Ovary (tissue), 10 donors: ENCODE measurements at places on chromosomes 3 and 15. TPM values are rescaled to one million over a fixed set of nuclear protein-coding genes. Genes with fewer than 3 reads are reported as not detected.
A peak's percentile ranks its signal among the peaks of the same experiment; 100 is the strongest.

GRCh38 chr15:68497206-68497910 lies 65.4 kb upstream of the ITGA11 start:
- DNase-seq, result no peak

DNA sequence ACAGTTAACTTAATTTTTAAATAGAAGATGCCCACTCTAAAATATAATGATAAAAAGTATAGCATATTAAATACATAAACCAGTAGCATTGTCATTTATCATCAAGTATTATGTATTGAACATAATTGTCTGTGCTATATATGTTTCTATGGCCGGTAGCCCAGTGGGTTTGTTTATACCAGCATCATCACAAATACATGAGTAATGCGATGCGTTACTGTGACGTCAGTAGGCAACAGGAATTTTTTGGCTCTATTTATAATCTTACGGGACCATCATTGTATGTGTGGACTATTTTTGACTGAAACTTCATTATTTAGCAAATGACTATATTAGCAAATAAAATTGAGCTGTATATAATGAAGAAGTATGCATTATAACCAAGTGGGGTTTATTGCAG lies 82.1 kb downstream of the FLNB start:
- DNase-seq, result no peak

The SERPINI2 gene
- not detected for polyA plus RNA-seq

The TTC21A gene
- 4.2 TPM for polyA plus RNA-seq

DNA sequence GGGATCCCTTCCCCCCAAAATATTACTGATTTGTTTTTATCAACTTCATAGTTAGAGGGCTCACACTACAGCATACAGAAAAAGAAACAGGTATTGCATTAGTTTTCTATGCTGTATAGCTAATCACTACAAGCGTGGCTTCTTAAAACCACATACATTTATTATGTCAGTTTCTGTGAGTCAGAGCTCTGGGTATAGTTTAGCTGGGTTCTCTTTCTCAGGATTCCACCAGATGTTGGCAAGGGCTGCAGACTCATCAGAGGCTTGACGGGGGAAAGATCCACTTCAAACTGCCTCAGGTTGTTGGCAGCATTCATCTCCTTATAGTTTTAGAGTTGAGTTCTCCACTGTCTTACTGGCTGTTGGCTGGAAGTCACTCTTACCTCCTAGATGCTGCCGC lies 328.0 kb downstream of the NLGN1 start:
- DNase-seq, result no peak

The DNASE1L3 gene
- polyA plus RNA-seq, result 10.3 TPM

DNA sequence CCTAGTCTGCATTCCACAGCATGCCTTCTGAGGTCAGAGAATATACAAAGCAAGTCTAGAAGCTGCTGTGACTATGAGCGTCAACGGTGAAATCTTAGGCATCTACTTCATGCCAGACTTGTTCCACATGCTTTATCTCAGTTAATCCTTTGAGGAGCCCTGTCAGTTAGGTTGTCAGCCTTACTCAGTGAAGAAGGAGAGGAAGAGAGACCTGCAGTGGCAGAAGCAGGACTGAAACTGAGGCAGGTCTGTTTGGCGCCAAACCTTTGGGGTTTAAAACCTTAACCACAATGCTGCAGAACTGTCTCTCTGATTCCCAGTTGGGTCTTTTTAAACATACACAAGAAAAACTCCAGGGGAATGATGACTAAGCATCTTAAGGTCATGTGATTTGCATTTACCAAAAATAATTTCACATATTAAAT lies 139.0 kb upstream of the LIPC start:
- no peak for DNase-seq

The METTL6 gene
- polyA plus RNA-seq, result 15.1 TPM

- peak; percentile 53 for DNase-seq
These were observed 37.5 kb upstream of the CCR4 start for GRCh38 chr3:32913790-32914446.

The PP2D1 gene
- not detected for polyA plus RNA-seq

The CYP1A2 gene
- polyA plus RNA-seq, result not detected

DNA sequence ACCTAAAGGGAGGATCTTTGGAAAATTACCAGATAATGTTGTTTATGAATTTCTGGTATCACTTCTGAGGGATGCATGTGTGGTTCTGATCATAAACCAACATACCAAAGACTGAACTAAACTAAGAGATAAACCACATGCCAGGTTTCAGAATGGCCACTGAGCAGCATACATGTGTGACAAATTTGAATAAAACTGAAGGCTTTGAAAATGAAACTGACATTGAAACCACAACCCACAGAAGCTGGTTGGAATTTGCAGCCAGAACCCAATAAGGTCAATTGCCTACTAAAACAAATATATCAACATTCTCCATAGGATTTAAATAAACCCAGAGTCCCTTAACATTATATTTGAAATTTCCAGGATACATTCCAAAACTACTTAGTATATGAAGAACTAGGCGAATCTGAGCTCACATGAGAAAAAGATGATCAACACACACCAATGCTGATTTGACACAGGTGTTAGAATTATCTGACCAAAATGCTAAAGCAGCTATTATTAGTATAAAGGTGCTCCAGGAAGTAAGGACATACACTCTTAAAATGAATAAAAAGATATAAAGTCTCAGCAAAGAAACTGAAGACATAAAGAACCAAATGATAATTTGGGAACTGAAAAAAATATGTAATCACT lies 125.0 kb downstream of the ZNF280D start:
- DNase-seq, result no peak

The MCF2L2 gene
- polyA plus RNA-seq, result 0.39 TPM

- no peak for DNase-seq
These were observed 9.2 kb downstream of the SH2D7 start for GRCh38 chr15:78101423-78102105.

The ITGB5 gene
- polyA plus RNA-seq, result 82.8 TPM

DNA sequence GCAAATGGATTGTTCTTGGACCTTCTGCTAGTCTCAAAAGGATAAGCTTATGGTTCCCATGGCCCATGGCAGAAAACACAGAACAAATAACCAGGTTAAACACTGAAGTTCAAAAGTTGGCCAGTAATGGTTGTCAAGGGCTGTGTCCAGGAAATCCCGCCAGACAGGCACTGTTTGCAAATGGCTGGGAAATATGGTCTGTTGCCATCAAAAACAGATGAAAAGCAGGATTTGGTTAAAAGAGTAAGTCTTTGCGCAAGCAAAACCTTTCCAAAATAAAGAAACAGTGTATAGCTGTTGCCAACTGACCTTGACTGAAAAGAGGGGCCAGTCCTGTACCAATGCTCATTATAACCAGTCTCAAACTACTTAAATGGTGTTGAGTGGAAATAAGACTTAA lies 58.6 kb downstream of the WWTR1 start:
- peak; percentile 53 for DNase-seq

GRCh38 chr3:159018341-159018740 lies 216.5 kb downstream of the MFSD1 start:
- DNase-seq, result no peak

DNA sequence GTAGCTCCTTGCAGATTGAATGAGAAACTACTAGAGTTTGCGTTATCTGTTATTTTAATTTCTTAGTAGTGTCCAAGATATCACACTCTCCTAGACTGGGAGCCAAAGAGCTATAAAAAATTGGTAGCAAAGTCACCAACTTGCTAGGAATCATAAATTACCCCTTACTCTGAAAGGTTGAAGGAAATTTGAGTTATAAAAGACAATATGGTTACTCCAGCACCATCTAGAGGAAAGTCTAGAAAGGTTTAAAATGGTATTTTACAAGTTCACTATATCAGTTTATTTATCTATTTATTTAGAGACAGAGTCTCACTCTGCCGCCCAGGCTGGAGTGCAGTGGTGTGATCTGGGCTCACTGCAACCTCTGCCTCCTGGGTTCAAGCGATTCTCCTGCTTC lies 121.6 kb downstream of the RBPMS2 start:
- DNase-seq, result no peak

The RETNLB gene
- polyA plus RNA-seq, result not detected

GRCh38 chr3:117674321-117674720 lies 964.7 kb downstream of the TUSC7 start:
- DNase-seq, result no peak

- DNase-seq, result no peak
These were observed at the start of gene AQP9 for GRCh38 chr15:58138106-58138505. Gene AQP9 (plus strand): TSS chr15:58138381. CDS start chr15:58138566, 185 bp downstream.

- DNase-seq, result no peak
These were observed 101.1 kb downstream of the DLG1 start for GRCh38 chr3:197197334-197197733.

The GALK2 gene
- polyA plus RNA-seq, result 14.4 TPM

The PLA2G4D gene
- not detected for polyA plus RNA-seq

- DNase-seq, result no peak
These were observed 7.5 kb downstream of the XIRP1 start for GRCh38 chr3:39184968-39185285.

- no peak for DNase-seq
These were observed 363.3 kb downstream of the ULK4 start for GRCh38 chr3:41598402-41599126.

GRCh38 chr3:29481249-29481648 lies 200.4 kb downstream of the RBMS3 start:
- DNase-seq, result no peak

GRCh38 chr3:42807929-42808328 lies 1.3 kb upstream of the ACKR2 start:
- DNase-seq, result no peak

The PCBP4 gene
- polyA plus RNA-seq, result 28.7 TPM

The INSYN1 gene
- 0.43 TPM for polyA plus RNA-seq

The RPL22L1 gene
- 41.7 TPM for polyA plus RNA-seq

DNA sequence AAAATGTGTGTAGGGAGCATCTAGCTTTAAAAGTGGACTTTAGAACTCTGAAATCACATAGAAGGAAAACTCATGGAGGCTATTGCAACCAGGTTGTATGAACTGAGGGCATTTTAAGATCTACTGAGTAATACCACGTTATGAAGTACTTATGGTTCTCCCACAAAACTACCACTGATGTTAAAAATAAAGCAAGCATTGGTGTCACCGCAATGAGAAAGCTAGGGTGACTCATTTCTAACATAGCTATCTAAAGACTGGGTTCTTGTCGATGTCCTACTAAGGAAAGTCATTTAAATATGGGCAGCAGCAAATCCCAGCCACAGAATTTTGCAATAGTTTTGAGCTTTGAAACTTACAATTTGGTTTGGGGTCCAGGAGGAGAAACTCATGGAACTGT lies 584.8 kb downstream of the DIPK2A start:
- no peak for DNase-seq

The AGBL1 gene
- polyA plus RNA-seq, result 0.02 TPM

- DNase-seq, result no peak
These were observed 103.9 kb upstream of the UBP1 start for GRCh38 chr3:33544126-33544525.

DNA sequence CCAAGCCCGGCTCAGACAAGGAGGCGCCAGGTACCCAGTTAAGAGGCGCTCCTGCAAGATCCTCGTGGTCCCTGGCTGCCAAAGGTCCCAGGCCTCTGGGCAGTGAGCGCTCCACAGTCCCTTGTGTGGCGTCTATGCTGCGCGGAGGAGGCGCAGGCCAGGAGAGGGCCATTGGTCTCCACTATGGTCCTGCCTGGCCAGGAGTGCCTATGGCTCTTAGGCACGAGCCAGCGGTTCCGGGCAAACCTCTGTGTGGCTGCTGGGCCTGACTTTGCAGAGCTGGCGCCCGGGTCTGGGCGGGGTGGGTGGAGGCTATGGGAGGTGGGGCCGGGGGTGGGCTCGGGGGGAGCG lies 660 bp upstream of the ADAMTSL3 start:
- no peak for DNase-seq

DNA sequence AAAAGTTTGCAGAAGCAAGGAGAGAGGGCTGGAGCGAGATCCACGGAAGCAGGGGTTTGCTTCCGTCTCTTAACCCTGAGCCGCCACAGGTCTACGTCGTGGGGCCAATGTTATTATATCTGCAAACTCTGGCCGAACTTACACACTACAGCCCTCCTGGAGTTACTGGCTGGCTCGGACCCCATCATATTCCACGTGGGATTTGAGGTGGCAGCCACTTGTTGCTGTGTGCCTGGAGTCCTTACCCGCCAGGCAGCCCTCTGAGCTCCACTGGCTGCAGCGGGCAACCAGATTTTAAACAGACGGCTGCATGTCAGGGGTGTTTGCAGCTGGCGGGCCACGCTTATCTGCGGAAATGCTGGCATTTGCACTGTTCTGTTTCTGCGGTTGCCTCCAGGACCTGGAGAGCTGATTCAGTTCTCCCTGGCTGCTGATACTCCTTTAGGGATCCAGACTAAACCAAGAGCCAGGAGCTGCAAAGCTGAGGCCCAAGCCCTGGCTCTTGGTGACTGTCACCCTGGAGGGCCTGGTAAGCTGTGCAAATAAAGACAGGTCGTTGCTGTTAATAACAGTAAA lies 34.7 kb downstream of the TM2D3 start:
- DNase-seq, result no peak

DNA sequence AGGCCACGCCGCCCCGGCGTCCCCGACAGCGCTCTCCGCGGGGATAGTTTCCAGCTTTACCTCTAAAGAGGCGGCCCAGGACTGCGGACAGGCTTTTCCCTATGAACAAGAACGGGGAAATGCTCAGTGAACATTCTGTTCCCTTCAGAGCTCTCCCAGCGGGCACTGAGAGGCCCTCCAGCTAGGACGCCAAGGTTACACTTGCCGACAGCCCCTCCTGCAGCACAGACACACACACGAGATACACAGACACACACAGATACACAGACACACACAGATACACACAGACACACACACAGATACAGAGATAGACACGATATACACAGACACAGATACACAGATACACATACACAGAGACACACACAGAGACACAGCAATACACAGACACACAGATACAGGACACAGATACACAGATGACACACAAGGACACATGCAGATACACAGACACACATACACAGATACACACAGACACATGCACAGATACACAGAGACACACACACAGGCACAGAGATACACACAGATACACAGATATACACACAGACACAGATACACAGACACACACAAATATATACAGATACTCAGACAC lies 533 bp upstream of the OCA2 start:
- DNase-seq, result no peak

- DNase-seq, result no peak
These were observed 220.6 kb upstream of the LYSMD4 start for GRCh38 chr15:99953886-99954285.

GRCh38 chr3:102180280-102180931 lies 254.4 kb upstream of the ZPLD1 start:
- no peak for DNase-seq

The PFKFB4 gene
- 6.3 TPM for polyA plus RNA-seq

DNA sequence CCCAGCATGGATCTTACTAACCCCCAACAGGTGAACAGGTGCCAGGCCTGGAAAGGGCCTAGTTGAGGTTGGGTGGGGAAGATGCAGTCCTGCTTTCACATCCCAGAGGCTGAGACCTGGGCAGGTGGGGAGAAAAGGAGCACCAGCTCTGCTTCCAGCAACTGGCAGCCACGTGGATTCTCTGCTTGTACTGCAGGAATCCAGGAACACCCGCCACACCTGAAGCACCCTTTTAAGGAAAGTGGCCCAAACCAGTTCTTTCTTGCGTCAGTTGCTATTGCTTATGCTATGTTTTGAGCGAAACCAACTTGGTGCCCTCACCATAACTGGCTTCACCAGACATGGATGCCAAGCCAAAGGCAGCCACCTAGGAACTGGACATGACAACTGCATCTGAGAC lies 28.1 kb upstream of the NEO1 start:
- DNase-seq, result no peak

- peak; percentile 36 for DNase-seq
These were observed 435 bp downstream of the RAB27A start for GRCh38 chr15:55289011-55289745.
